ENCODE measurements at places on chromosomes 5 and 9.
A peak's percentile ranks its signal among the peaks of the same experiment; 100 is the strongest.

DNA sequence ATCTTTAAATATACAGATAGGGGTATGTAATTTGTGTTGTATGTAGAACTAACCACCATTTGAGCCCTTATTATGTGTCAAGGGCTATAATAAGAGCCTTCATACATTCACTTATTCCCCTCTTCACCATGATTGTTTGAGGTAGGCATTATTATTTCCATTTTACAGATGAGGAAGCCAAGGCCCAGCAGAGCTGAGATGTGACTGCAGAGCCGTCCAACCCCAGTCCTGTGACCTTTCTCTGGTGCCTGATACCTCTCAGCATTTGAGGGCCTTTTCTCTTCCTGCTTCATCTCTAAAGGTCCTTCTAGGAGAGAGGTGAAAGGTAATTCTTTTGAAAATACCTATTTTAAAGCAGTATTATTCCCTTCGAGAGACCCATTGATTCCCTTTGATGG lies 37.3 kb downstream of the PIP5K1B start:
- no peak for DNase-seq

GRCh38 chr9:61665829-61666228 lies 476.0 kb downstream of the SPATA31A7 start:
- no peak for DNase-seq

GRCh38 chr9:69357821-69358220 lies 32.8 kb downstream of the ENTREP1 start:
- no peak for DNase-seq

DNA sequence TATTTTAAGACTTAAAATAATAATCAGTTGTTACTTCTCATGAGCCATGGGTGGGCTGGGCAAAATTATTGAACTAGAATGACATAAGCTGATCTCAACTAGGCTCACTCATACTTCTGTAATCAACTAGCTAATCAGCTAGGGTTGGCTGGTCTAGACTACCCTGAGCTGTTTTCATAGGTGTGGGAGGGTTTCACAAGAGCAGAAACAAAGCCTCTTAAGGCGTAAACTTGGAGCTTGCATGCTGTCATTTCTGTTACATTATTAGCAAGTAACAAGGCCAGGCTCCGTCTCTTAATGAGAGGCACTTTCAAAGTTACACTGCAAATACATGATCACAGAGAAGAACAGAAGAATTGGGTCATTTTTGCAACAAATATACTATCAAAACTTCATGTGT lies 57.2 kb upstream of the GHR start:
- DNase-seq, result no peak

DNA sequence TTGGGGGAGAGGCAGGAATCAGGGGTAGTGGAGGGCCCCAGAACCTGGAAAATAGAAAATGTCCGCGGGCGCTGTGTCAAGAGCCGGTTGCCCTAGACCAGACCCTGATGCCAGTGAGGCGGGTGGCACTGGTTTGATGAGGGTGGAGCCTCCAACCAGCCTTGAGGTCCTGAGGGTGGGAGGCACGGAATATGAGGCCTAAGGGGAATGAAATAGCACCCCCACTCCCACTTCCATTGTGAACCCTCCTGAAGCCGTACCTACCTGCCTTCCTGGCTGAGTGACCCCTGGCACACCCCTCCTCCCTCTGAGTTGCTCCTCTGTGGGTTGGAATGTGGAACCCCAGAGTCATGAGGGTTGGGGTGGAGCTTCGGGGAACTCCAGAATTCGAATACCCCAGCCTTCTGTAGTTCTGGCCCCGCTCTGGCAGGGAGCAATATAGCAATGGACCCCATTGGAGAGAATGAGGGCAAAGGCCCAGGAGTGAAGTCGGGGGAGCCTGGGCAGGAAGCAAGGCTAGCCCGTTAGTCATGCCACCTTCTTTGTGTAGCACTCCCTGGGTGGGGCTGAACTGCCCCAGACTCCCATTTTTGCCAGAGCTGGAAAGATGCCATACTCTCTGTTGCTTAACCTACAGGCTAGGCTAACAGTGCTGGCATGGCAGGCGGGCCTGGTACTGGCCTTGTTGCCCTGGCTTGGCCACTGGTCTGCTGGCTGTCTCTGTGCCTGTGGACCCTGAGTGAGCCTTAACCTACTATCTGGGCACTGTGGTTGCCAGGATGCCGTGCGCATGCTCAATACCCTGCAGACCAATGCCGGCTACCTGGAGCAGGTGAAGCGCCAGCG lies 1.0 kb downstream of the FPGS start:
- no peak for DNase-seq

- no peak for DNase-seq
Measured at GRCh38 chr5:159094745-159095144, 5.0 kb downstream of the EBF1 start.

DNA sequence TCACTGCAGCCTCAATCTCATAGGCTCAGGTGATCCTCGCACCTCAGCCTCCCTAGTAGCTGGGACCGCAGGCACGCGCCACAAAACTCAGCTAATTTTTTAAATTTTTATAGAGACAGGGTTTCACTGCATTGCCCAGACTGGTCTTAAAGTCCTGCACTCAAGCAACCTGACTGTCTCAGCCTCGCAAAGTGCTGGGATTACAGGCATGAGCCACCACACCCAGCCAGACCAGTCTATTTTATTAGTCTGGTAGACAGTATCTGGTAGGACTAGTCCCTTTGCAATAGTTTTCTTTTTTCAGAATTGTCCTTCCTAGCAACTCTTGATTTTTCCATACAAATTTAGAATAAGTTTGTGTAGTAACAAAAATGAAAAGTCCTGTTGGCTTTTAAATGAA lies 14.1 kb upstream of the GPR150 start:
- no peak for DNase-seq

DNA sequence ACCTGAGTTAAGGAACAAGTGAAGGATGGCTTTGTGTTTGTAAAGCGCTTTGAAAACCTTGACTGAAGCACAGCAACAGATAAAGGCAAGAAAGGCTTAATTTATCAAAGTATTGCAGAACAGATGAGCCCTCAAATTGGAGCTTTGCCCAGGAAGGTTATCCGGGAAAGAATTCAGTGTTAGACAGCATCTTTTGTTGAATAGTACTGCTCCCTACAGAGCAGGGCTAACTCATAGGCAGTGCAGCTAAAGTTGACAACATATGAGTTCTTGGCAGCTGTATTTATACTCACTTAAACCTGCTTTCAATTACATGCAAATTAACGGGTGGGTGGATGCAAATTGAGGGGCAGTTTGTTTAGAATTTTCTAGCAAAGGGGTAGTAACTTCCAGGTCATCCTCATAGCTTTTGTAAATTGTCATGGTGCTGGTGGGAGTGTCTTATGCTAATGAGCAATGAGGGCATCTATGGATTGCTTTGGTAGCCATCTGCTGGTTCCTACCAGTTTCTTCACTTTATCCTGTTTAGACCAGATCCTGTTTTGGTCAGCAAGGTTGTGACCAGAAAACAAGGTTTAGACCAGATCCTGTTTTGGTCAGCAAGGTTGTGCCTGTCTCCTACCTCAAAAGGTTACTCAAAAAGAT lies 105.8 kb downstream of the GDA start:
- no peak for DNase-seq

GRCh38 chr9:977838-978830 lies 1.7 kb downstream of the DMRT3 start:
- DNase-seq, result no peak

DNA sequence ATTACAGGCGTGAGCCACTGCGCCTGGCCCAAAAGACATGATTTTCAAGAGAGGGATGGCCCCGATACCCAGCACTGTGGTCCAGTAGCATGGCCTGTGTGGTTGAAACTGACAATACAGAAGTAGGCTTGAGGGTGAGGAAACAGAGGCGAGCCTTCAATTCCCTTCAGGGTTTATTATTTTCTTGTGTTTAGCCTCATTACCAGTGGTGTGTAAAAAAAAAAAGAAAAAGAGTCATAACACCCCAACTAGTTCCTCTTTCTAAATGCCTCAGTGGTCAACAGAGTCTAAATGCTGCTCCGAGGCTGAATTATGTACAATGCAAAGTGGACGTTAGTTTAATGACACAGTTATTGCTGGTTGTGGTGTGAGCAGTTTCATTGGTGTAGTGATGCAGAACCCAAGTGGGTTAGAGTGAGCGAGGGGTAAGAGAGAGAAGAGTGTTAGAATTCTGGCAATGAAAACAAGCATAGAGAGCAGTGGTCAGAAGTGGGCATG lies 58.8 kb downstream of the SNX30 start:
- no peak for DNase-seq

GRCh38 chr5:69494452-69494851 lies 1.9 kb downstream of the OCLN start:
- no peak for DNase-seq

GRCh38 chr5:65482296-65482735 lies 596 bp upstream of the ADAMTS6 start:
- no peak for DNase-seq

DNA sequence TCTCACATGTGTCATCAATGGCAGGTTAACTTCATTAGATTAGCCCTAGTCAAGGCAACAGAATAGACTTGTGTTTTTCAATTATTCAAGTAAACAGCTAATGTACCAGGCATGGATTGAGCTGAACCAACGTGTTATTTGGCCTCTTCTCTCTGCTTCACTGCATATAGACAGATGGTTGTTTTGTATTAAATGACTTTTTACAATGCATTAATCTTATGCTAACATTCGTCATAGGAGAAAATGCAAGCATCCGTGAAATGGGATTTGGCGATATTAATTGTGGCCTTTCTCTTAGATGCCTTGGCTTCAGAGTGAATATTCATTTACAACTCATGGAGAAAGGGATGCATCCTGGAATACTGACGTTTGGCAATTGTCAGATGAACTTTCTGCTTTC lies 208.0 kb downstream of the KCTD16 start:
- no peak for DNase-seq

DNA sequence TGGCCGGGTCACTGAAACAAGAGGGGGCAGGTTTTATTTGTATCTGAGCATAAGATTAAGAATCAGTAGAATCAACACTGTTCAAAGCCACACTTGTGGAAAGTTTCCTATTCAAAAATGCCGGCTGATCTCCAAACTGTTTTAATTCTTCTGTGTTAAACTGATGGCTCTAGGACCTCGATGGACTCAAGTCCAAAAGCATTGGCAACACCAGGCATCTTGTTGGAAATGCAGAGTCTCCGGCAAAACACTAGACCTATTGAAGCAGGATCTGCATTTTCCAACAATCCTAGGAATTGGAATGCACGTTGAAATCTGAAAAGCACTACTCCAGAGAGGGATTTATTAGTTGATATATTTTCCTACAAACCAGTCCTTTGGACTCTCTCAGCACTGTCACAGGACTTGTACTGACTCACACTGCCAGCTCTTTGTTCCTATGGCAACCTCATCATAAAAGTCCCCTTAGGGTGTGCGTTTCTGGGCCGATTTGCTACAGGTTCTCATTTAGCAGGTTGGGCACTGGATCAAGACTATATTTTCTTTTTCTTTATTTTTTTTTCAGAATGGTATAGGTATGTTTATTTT lies 48.1 kb upstream of the PCA3 start:
- no peak for DNase-seq

- DNase-seq, result peak; percentile 36
Measured at GRCh38 chr9:15509931-15510788, 610 bp downstream of the PSIP1 start.

DNA sequence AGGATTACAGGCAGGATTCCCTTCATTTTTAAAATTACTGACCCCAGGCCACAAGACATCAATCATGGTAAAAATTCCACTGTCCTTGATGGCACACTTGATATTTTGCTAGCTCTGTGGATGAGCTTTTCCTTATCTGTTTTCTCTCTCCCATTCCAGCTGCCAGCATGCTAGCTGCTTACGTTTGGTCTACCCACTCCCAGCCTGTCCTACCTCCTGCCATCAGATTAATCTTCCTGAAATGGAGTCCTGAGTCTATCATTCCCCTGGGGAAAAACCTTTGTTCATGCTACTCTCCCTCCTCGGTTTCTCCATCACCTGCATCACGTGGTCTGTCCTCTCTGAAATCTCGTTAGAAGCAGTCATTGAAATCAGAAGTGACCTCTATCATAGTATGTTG lies 108.9 kb downstream of the F2RL2 start:
- DNase-seq, result no peak

GRCh38 chr5:146005723-146006122 lies 69.3 kb downstream of the SH3RF2 start:
- DNase-seq, result no peak

DNA sequence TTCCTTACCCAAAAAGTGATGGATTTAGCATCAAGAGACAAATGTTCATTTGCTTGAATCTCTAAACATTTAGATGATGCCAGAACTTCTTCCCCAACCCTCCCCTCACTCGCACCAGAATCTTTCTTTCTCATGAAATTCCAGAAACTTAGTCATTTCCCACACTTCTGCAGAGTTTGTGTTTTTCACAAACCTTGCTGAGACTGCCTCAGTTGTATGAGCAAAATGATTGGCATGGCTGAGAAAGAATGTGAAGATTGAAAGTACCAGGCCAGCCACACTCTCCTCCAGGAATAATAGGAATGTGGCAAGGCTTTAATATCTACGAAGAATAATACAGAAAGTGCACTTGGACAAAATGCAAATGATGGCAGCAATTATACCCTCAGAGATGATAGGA lies 428.3 kb upstream of the CDH6 start:
- DNase-seq, result no peak

GRCh38 chr5:107869438-107870115 lies 198.8 kb upstream of the EFNA5 start:
- no peak for DNase-seq

DNA sequence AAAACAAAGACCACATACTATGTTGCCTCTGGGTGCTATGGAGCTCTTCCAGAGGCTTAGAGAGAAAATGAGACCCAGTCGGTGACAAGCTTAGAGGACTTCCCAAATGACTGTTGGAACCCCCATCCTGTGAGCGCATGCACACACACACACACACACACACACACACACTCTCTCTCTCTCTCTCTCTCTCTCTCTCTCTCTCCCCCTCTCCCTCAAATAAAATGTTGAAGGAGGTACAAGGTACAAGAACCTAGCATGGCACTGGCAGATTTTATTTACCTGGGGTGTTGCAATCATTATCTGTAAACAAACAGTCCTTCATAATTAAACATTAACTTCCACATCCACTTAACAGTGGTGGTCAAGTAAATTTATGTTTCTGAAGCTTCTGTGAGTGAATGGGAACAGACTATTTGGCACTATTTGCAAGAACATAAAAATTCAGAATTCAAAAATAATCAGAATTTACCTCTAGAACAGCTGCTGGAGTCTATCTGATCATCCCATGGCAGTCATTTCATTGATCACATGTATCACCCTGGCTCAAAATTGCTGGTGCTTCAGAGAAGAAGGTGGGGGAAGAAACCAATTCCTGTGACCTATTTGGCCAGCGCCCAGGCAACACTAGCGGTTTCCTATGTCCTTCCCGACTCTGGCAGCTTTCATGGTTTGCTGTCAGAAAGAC lies 24.9 kb downstream of the TRPM3 start:
- DNase-seq, result no peak

DNA sequence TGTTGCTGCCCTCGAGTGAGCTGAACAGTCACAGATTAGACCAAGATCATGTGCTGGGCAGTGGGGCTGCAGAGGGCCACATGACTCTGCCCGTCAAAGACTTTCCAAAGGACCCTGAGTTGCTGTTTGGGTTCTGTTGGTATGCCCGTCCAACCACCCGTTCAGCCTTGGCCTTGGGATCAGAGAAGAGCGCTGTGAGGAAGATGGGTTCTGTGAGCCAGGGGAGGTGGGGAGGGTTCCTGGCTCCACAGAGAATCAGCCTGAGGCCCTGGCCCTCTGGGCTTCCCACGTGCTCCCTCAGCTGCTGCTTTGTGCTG lies 72.6 kb downstream of the RGS3 start:
- DNase-seq, result no peak

- no peak for DNase-seq
Measured at GRCh38 chr5:102737161-102737560, 17.9 kb upstream of the PAM start.

GRCh38 chr9:21549251-21549765 lies 67.2 kb upstream of the IFNE start:
- no peak for DNase-seq

GRCh38 chr5:67035098-67035740 lies 161.4 kb downstream of the CD180 start:
- DNase-seq, result no peak

Measured in stimulated activated CD8-positive, alpha-beta memory T cell treated with anti-CD3 and anti-CD28 coated beads, Interleukin-4, amount 100 ng/mL, for 4 hours (primary cell).